Aorta (tissue), 5 donors: ENCODE measurements at places on chromosomes 2 and 18. TPM values are rescaled to one million over a fixed set of nuclear protein-coding genes. Genes with fewer than 3 reads are reported as not detected.

GRCh38 chr18:26792661-26793060 is 72.8 kb downstream of the AQP4 start:
- DNase-seq: no peak

ACVR1C gene
- 0.33 TPM for total RNA-seq

GRCh38 chr2:128982670-128983069 is 664.0 kb upstream of the HS6ST1 start:
- DNase-seq: no peak

TWIST2 gene
- total RNA-seq: 12.9 TPM

COLEC12 gene
- 46.1 TPM for total RNA-seq

DNA sequence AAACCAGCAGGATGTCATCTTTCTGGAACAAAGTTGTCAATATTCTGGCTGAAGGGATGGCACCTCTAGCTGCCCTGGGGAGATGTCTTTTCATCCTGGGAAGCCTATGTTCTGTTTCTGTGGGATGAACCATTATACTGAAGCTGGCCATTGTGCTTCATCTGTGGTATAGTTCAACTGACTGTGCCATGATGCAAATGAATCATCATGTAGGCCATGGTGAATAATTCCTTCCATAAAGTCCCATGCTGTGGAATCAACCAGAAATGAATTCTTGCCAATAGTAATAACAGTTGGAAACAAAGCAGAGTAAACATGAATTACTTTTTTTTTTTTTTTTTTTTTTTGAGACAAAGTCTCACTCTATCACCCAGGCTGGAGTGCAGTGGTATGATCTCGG is 64.1 kb upstream of the CNGA3 start:
- DNase-seq: no peak

DNA sequence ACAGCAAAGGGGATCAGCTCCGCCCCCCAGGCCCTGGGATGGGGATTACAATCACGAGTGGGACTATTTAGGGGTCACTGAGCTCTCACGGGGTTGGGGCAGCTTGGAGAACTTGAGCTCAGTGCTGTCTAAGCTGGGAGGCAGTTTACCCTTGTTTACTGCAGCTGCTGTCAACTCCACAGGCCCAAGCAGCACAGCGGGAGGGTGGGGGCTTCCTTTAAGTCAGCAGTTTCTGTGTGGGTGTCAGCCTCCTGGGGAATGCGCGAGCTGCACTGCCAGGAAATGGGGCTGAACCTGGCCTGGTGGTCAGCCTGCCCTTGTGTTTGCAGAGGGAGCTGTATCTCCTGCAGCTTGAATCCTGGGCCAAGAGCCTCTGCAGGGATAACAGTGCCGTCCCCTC is 29.8 kb downstream of the TOGARAM2 start:
- DNase-seq: no peak

DNA sequence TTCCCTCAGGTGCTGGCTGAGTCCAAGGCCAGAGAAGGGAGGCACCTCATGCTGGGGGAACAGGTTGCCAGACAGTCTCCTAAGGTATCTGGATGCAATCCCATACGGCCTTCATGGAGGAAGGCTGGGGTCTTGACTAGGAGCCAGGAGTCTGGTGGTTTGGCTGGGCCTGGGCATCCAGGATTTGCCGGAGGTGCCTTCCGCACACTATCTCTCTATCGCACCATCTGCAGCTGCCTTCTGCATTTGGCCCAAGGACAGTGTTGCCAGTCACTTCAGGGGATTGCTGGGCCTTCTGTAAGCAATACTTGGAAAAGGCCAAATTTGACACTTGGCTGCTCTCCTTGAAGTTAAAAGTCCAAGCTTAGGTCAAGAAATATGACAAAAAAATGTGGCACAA is 327.2 kb downstream of the EN1 start:
- DNase-seq: no peak

GORASP2 gene
- 74.6 TPM for total RNA-seq

IL1R2 gene
- 38.3 TPM for total RNA-seq

GRCh38 chr2:5696404-5696944 is 4.3 kb downstream of the SOX11 start:
- DNase-seq: peak; percentile 38

- DNase-seq: no peak
Observed at GRCh38 chr18:63273222-63273927, 46.2 kb downstream of the BCL2 start.

- no peak for DNase-seq
Observed at GRCh38 chr18:55864281-55864680, 276.3 kb upstream of the TCF4 start.

- no peak for DNase-seq
Observed at GRCh38 chr2:224946895-224947294, 95.4 kb downstream of the DOCK10 start.

DNA sequence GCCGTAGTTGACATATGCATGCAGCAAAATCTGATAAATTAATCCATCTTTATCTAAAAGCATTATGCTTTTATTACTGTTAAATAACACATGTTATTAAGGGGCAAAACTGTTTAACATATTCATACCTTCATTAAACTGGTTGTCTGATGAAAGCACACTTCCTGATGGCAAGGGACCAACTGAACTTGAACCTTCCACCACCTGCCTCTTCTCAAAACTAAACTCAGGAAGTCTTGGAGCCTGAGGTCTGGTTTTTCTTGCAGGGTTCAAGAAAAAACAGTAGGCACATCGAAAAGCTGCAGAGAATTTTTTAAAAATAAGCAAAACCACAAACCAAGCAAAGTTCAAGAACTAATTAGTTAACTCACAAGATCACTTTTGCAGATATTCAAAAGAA is 64.9 kb downstream of the LNPK start:
- DNase-seq: no peak

DNA sequence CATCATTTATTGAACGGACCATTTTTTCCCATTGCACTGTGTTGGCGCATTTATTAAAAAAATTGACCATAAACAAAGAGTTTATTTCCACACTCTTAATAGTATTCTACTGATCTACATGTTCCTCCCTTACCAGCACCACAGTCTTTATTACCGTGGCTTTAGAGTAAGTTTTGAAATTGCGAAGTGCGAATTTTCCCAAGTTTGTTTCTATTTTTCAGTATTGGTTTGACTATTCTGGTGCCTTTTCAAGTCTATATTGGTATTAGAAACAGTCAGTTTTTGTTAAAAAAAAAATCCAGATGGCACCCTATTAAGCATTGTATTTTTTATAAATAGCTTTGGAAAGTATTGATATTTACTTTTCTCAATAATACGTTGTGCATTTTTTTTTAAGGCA is 795.1 kb upstream of the HS6ST1 start:
- no peak for DNase-seq

- DNase-seq: no peak
Observed at GRCh38 chr2:120203251-120204021, 19.8 kb downstream of the TMEM185B start.

- no peak for DNase-seq
Observed at GRCh38 chr2:31075431-31075830, 62.8 kb downstream of the GALNT14 start.

ORC4 gene
- total RNA-seq: 44.6 TPM

GRCh38 chr2:163210430-163210918 is 371.9 kb upstream of the KCNH7 start:
- no peak for DNase-seq

GRCh38 chr2:222468346-222468745 is 44.0 kb downstream of the SGPP2 start:
- no peak for DNase-seq

DNA sequence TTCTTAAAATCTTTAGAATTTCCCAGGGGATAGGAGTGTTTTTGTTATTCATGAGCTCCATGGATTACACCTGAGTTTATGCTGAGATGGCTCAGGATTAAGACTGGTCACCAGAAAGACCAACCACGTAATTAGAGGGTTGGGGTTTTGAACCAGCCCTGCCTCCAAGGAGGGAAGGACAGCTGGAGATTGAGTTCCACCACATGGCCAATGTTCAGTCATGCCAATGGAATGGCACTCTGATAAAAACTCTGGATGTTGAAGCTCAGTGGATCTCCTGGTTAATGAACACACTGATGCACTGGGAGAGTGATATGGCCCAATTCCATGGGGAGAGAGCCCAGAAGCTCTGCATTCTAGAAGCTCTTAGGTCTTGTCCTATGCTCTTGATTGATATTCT is 38.7 kb upstream of the PTPN4 start:
- no peak for DNase-seq

CGREF1 gene
- 8.1 TPM for total RNA-seq

IL1F10 gene
- not detected for total RNA-seq

TTN gene
- 41.7 TPM for total RNA-seq

- DNase-seq: no peak
Observed at GRCh38 chr2:60569680-60570111, 16.2 kb upstream of the BCL11A start.

DNA sequence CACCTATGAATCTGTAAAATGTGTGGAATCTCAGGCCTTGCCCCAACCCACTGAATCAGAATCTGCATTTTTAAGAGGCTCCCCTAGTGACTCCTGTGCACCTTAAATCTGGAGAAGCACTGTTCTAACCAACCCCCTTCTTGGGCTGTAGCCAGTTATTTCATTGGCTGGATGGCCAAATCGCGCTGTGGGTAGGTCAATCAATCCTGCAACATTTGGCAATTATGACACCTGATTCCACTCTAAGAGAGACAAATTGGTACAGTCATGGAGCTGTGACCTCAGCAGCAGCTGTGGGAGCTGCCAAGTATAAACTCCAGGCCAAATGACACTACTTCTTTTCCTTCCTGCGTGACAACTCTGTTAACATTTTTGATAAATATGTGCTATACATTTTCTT is 208.7 kb downstream of the CLIP4 start:
- no peak for DNase-seq

BOLL gene
- total RNA-seq: not detected

GRCh38 chr2:111708476-111709180 is 175.4 kb downstream of the ANAPC1 start:
- no peak for DNase-seq

- no peak for DNase-seq
Observed at GRCh38 chr18:37481491-37481890, 84.1 kb downstream of the CELF4 start.

DNA sequence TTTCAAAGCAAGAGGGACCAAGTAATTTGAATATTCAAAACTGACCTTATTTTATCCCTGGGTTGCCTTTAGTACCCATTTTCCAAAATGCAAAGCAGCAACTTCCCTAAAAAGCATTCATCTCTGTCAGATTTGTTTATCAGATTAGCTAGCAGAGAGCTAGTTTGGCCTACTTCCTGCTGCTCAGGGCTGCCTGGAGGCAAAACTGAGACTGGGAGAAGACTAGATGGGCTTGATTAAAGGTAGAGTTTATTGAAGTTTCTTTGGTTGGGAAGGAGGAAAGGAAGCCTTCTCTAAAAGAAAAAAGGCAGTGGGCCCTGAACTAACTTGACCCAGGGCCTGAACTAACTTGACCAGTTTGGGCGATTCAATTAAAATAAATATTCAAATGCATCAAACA is 426.1 kb upstream of the FAM98A start:
- DNase-seq: no peak

AGAP1 gene
- 16.8 TPM for total RNA-seq

ORC2 gene
- total RNA-seq: 35.6 TPM

ZSCAN30 gene
- 31.8 TPM for total RNA-seq

DNA sequence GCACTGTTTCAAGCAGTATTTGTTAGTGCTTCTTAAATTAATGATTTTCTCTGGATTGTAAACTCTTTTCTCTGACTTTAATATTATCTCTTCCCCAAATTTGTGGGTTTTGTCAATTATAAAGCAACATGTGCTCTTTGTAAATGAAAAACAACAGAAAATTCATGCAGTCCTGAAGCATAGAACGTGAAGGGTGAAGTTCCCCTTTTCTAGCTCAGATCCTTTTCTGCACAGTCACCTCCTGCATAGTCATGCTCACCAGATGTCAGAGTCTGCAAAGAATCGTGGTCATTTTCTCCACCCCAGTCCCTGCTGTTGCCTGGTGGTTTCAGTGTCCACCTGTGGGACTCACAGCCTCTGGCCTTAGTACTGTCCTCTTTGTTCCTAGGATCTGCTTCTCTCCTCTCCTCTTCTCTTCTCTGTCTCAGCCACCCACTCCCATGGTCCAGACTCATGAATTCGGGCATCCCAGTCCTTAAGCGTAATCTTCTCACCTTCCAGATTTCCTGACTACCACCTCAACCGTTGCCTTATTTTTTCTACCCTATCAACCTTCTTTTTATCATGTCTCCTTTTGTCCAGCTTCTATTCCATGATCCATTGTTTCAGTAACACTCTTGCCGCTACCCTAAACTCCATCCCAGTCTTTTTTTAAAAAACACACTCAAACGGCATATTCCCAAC is 229.1 kb downstream of the RTP5 start:
- no peak for DNase-seq

DNA sequence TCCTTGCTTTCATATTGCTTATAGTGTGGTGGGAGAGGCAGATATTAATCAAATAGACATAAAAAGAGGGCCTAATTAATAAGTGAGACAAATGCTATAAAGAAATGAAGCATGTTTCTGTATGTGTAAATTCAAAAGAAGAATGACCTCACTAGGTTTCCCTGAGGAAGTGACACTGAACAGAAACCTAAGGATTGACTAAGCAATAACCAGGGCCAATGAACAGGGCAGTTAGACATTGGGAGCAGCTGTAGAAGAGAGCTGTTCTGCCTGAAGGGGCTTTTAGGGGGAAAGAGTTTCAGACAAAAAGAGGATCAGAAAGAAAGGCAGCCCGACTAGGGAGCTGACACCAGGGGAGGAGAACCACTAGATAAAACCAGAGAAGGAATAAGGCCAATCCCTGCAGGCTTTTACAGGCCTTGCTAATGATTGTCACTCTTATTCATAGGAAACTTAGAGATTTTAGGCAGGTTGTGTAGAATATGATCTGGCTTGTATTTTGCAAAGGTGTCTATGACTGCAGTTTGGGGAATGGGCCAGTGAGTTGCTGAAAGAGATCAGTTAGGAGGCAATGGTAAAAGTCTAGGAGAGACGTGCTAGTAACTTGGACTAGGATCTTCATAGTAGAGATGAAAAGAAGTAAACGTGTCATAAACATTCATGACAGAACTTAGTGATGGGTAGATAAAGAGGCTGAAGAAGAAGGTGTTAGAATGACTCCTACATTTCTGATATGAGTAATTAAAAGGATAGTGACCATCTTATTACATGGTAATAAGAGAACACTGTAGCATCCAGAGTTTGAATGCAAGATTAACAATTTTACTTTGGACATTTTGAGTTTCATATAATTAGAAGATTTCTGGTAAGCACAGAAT is 26.8 kb upstream of the NABP1 start:
- no peak for DNase-seq

GRCh38 chr18:27223526-27224291 is 38.6 kb upstream of the CHST9 start:
- DNase-seq: no peak

DNA sequence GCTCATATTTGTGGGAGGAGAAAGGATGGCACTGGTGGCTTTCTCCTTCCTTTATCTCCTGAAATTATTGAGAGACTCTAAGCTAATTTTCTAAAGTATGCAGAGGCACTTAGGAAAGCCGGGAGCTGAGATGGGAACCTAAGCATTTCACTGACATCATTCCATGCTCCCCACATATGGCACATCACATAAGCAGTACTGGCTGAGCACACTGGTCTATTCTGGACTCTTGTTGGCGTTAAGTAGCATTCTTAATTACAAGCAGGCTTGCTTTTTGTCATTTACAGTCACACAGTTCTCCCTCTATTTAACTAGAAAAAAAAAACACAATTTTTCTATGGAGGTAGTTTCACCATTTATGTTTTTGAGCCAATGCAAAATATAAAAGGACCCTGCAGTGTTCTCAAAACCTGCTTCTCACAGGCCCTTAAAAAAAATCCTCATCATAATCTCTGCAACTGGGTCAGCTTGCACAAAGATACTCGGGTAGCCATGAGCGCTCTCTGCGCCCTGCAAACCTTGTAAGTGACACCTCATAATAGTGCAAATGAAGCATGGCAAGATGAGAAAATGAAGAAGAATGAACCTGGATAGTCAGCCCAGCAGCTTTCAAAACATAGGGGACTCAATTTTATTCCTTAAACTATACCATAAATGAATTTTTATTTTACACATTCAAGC is 688.6 kb downstream of the NRXN1 start:
- no peak for DNase-seq
